T-helper 2 cell treated with Interferon-gamma antibody and Interleukin-4, amounts not matched to agents 5 μg/mL and 100 μg/mL, for 36 hours (primary cell): ENCODE measurements at places on chromosomes 3 and 15.
A peak's percentile ranks its signal among the peaks of the same experiment; 100 is the strongest.

DNA sequence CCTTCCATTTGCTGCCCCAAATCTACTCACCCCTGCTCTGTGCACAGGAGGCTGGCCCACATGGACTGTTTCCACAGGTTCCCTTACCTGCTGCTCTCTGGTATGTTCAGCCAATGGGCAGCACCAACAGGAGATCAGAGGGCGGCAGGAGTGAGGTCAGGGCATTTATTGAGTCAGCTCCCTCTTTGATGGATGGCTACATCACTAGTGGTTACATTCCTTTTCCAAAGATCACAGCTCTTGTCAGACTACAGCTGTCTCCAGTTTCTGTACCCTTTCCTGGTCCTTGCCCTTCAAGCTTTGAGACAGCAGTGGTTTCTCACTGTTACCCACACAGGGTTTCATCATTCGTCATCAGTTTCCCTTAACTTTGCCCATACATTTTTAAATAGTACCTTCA lies 325.1 kb downstream of the SUCLG2 start:
- DNase-seq = peak; percentile 59

DNA sequence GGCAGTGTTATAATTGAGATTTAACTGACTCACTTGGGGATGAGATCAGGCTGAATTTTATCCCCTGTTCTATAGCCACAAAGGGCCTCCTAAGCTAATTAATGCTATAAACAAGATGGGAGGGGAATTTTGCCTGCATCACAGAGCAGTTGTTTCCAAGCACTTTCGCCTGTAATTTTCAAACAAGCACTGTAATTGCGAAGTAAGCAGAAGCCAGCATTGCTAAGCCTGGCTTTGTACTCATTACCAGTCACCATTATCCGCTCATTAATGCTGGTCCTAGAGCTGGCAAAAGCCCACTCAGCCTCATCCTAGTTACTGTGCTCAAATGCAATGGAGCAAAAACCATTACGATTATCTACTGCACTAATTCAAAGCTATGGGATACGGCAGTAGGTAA lies 356.6 kb upstream of the UBE2E2 start:
- no peak for DNase-seq

DNA sequence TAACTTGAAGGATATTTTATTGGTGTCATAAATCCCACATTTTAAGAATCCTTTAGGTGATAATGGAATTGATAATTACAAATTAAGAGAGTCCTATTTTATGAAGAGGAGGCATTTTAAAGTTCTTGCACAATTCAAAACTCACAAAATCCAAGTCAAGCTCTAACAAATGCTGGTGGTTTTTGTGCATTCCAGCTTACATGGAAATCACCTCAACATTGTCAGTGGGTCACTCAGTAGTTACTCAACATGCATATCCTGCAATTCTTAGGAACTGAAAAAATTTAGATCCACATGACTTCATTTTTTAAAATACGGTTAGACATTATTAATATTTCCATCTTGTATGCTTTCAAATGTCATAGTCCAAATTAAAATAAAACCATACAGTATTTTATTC lies 487.2 kb downstream of the CNTN3 start:
- no peak for DNase-seq

- no peak for DNase-seq
Observed at GRCh38 chr3:170076715-170077238, 39.0 kb downstream of the GPR160 start.

DNA sequence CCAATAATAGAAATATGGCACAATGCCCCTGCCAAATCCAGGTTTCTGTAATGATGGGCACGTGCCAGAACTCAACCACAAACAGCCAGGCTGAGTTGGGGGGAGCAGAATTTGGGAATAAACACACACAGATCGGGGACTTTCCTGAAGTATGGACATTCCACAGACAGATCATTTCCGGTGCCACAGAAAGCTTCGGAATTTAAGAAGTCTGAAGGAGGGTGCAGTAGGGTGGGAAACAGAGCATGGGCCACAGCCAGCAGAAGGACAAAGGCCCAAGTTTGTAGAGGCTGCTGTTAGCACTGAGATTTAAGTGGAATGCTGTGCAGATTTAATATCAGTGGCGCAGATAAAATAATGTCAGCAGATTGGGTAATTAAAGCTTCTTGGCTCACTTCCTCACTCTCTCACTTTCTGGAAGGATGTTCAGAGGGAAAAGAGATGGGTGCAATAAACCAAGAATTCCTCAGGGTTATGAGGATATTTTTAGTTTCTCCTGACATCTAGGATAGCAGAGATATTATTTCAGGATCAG lies 67.4 kb downstream of the MYLK start:
- DNase-seq = no peak

DNA sequence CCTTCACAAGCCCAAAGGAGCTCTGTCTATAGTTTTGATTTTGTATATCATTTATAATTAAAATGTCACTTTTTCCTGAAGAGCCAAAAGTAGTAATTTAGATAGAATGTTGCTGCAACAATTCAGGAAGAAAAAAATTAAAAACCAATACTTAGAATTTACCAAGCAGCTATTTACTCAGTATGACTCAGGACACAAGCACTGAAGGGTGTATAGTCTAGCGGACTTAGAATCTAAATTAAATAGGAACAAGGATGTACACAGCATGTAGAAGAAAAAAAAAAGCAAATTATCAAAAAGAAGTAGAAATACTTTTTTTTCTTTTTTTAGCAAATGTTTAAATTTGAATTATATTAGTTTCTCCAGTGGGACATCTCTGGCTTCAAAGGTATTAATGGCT lies 31.6 kb downstream of the PGBD4 start:
- no peak for DNase-seq

- DNase-seq = peak; percentile 57
Observed at GRCh38 chr15:43977072-43977884, 150.5 kb downstream of the WDR76 start.

DNA sequence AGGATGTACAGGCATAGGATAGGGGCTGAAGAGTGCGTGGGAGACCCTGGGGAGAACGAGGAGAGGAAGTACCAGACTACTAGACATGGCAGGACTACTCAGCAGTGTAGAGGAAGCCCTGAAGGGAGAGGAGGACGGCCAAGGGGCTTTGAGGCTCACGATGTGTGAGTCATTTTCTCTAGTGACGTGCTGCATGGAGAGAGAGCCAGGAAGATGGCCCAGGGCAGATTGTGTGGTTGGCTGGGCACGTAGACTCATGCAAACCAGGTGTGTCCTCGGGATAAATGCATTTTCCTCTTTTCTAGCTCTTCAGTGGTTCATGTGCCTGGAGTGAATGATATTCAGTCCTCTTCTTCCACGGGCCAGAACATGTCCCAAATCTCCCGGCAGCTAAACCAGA lies 115.0 kb upstream of the ABHD17C start:
- DNase-seq = no peak

DNA sequence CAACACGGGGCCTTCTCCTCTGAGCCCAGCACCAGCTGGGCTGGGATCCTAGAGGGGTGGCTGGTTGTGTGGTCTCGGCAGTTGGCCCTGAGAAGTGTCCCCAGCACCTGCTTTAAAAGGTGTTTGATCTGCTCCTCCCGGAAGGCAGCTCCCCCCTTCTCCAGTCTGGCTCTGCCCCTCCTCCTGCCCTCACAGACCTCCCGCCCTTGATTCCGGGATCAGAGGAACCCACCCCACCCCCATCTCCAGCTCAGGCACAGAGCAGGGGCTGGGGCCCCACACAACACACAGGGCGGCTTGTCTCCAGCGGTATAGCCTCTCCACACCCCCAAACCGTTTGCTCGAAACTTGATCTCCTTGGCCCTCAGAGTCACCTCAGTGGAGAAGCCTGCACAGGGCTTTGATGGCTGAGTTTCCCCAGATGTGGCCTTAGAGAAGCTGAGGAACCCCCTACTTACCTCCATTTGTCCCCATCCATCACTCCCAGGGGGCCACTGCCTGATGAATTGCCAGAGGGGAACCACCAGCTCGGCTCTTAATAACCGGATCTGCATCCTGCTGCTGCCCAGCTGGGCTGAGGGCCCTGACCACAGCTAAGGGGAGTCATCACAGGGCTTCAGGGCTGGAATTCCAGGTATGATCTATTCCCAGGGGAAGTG lies 6.4 kb upstream of the STRA6 start:
- DNase-seq = no peak

- no peak for DNase-seq
Observed at GRCh38 chr3:2441558-2441957, 342.9 kb downstream of the CNTN4 start.

DNA sequence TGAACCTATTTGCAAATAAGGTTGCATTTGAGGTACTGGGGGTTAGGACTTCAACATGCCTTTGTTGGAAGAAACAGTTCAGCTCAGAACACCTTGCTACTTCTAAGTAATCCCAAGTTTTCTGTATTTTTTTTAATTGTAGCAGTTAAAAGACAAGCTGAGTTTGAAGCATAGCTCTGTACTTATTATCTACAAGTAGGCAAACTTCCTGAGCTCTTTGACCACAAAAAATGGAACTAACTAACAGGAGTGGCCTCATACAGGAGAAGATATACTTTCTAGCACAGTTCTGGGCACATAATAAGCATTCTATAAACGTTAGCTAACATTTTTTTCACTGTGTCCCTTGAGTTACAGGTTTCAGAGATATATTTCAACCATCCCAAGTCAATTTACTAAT lies 159.2 kb downstream of the CHST2 start:
- no peak for DNase-seq

DNA sequence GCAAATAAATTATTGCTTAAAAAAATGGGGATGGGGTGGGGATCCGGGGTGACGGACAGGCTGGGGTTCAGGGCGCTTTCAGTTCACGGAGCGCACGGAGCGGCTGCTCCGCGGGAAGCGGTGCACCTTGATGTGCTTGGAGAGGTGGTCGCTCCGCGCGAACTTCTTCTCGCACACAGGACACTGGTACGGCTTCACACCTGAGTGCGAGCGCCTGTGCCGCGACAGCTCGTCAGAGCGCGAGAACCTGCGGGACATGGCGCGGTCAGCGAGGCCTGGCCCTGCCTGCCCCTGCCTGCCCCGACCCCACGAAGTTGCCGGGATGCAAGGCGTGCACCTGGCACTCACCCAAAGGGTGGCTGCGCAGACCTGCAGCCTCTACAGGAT lies 13.6 kb downstream of the KLF15 start:
- DNase-seq = no peak

DNA sequence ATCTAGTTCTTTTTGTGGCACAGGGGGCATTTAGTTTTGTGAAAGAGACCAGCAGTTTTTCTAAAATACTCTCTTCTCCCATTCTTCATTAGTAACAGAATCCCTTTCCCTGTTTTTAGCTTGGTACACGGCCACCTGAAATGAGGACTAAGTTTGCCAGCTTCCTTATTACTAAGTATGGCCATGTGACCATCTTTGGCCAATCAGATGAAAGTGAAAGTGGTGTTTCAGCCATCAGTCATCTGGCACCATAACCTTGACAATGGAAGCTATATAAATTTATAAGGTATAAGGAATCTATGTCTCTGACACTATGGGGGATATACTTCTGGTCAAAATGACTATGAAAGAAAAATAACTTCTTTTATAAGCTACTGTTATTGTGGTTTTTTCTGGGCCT lies 570.4 kb downstream of the AGBL1 start:
- peak; percentile 23 for DNase-seq

DNA sequence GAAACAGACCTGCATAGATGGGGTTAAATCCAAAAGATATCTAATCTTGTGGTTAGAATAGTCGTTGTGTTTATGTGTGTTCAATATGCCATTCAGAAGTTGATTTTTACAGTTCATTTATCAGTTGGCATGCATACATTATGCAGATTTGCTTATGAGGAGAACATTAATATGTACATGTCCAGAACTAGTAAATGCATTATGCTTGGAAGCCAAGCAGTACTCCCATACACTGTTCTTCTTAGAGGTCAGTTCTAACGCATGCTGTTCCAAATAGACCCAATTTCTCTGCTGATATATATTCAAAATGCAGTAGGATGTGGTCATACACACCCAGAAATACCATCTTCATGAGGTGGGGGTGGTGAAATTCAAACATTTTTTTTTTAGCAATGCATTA lies 956 bp downstream of the FGF12 start:
- no peak for DNase-seq

DNA sequence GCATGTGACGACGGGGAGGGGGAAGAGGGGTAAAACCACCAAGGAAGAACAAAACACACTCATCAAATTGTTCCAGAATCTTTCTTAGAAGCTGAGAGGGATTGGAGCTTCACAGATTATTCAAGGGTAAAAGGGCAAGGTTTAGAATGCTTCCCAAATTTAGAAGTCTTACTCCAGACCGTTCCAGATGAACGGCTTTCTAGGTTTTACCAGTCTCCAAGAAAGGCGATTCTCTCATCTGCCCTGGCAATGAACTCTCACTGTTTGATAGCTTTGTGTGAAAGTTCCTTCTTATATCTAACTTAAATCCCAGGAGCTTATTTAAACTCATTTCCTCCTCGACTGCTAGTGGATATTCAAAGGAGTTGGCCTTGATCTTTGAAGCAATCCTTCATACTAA lies 124.3 kb upstream of the PRICKLE2 start:
- no peak for DNase-seq

DNA sequence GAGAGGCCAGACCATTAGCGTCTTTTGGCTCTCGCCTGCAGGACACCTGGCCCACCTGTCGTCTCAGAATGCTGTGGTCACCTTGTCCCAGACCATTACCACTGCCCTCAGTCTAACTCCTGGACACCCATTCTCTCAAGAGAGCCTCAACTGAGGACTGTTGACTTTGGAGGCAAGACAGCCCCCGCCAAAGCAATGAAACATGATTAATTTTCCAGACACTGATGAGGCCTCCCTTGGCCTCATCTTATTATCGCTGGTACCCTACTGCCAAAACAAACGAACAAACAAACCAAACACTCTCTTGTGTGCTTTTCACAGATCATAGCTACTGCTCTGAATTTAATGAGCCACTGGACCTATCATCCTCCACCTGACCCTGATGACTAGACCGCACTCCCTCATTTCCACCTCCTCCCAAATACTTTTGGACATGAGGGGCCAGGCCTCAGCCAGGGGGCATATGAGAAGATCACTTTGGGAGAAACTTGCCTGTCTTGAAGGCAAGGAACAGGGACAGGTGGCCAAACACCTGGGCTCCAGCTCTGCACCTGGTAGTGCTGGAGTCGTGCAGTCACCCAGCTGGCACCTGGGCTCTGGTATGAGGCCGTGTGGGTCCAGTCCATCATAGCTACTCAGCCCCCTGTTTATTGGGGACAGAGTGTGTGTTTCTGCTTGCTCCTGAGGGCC lies 27.6 kb downstream of the ALS2CL start:
- DNase-seq = no peak

DNA sequence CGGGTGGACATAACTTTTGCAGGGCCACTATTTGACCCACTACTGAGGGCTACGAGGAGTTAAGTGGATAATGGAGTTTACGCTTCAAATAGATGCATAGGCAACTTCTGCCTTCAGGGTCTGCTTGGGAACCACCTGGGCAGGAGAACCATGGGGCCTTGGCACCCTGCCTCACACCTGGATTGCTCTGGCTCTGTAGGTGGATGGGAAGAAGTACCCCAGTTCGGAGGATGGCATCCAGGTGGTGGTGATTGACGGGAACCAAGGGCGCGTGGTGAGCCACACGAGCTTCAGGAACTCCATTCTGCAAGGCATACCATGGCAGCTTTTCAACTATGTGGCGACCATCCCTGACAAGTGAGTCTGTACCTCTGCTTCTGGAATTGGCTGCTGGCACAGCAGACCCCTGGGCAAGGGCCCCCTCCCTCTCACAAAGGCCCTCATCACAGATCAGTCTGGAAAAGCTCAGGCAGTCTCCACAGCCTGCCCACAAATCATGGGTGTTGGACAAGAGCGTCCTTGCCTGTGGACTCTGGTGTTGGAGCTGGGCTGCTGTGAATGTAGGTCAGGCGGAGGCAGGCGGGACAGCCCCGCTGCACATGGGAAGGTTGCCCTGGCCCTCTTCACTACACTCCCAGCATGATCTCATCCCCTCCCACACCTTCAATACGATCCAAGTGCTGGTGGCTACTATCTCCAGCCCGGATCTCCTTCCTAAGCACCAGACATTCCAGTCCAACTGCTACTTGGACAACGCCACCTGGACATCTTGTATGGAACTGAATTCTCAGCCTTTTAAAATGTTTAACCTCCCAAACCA lies 46.7 kb downstream of the MESD start:
- no peak for DNase-seq
